ENCODE measurements at places on chromosomes 2 and 18.

GRCh38 chr2:122749405-122749804 lies 994.0 kb downstream of the TSN start:
- H3K4me1 ChIP-seq, result no peaks in the 10 kb centered on the region
- H3K27ac ChIP-seq, result no peak overlapping the region
- H3K4me3 ChIP-seq, result no peak overlapping the region

DNA sequence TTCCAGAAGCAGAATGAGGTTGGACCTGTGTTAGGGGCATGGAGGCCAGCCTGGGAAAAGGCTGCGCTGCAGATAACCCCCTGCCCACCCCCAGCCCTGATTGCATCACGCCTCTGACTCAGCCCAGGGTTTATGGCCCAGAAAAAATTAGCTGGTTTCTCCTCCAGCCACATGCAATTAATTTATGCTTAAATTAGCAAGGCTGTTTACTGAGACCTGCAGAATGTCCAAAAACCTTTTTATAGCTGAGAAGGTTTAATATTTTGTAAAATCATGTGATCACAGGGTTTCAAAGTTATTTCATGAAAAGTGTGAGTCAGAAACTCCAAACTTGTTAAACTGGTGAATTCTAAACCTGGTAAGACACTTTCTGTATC lies 123.1 kb upstream of the HDAC4 start:
- no peak for DNase-seq
- H3K27ac ChIP-seq, result no peak overlapping the region
- H3K36me3 ChIP-seq, result no peaks in the 10 kb centered on the region

DNA sequence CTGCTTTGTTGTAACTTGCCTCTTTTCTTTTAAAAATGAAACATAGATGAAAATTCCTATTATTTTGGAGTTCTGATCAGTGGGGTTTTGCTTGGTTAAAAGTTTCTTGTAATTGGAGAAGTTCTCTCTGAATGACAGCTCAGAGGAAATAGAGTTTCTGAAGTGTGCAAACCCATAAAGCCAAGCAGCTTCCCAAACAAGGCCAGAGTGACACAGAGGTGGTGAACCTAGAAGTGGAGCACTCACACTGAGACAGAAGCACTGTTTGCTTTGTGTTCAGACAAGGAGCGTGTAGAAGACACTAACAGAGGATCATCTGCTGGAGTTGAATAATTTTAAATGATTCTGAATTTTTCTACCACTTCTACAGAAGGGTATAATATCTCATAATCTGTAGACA lies 49.2 kb downstream of the FBXO48 start:
- no peaks in the 10 kb centered on the region for H3K27me3 ChIP-seq
- no peak overlapping the region for H3K4me3 ChIP-seq
- no peak overlapping the region for H3K27ac ChIP-seq

DNA sequence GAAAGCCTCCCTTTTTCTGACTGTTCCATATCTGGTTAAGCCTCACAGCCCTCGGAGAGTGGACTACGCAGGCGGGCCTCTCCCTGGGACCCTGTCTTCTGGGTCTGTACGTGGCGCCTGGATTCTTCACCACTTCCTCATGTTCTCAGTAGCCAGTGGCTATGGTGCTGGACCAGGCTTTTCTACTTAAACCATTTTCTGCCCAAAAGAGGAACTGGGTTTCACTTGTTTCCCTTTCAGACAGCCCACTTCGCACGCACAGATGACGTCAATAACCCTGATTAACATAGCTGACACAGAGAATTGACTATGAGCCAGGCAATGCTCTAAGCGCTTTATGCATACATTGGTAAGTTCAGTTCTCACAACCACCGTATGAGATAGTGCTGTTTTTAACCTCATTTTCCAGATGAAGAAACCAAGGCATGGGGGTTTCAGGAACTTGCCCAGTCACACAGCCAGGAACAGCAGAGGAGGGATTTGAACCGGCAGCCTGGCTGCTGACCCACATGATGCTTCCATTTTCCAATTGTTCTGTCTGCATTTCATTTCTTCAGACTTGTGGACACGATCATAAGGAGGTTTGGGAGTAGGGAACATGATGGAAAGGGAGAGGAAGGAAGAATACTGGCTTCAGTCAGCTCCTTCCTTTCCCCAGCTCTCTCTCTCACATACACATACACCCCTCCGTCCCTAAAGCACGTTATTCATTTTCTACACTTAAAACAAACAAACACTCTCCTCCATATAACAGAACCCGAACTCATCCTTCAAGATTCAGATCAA lies 41.7 kb downstream of the MYOM1 start:
- H3K27ac ChIP-seq, result no peak overlapping the region
- H3K4me1 ChIP-seq, result peaks cover 37% of the 10 kb centered on the region
- H3K36me3 ChIP-seq, result no peaks in the 10 kb centered on the region
- H3K27me3 ChIP-seq, result no peaks in the 10 kb centered on the region
- no peak for DNase-seq

All from SJSA1 (cell line).